ENCODE measurements at places on chromosomes 12 and 14. TPM values are rescaled to one million over a fixed set of nuclear protein-coding genes. Genes with fewer than 3 reads are reported as not detected.

The NTN4 gene
- total RNA-seq: 2.1 TPM

The ATL1 gene
- total RNA-seq: 5.6 TPM

The DGLUCY gene
- 31.3 TPM for total RNA-seq

The MANSC1 gene
- 0.65 TPM for total RNA-seq

The PLCZ1 gene
- total RNA-seq: not detected

The MYF5 gene
- not detected for total RNA-seq
